ENCODE measurements at places on chromosomes 5 and 9.

DNA sequence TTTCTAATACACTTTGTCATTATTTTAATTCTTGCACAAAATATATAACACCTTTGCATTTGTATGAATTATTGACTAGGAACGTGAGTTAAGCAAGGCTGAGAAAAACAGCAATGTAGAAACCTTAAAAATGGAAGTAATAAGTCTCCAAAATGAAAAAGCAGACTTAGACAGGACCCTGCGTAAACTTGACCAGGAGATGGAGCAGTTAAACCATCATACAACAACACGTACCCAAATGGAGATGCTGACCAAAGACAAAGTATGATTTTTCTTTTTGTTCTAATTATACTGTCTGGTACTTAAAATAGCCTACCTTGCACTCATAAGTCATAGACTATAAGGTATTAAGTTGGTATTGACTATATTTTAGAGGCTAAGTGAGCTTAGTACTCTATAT is 34.4 kb downstream of the RAD50 start:
- no peak for DNase-seq

- no peak for DNase-seq
Observed at GRCh38 chr9:114261987-114262386, 60.9 kb upstream of the ORM1 start.

DNA sequence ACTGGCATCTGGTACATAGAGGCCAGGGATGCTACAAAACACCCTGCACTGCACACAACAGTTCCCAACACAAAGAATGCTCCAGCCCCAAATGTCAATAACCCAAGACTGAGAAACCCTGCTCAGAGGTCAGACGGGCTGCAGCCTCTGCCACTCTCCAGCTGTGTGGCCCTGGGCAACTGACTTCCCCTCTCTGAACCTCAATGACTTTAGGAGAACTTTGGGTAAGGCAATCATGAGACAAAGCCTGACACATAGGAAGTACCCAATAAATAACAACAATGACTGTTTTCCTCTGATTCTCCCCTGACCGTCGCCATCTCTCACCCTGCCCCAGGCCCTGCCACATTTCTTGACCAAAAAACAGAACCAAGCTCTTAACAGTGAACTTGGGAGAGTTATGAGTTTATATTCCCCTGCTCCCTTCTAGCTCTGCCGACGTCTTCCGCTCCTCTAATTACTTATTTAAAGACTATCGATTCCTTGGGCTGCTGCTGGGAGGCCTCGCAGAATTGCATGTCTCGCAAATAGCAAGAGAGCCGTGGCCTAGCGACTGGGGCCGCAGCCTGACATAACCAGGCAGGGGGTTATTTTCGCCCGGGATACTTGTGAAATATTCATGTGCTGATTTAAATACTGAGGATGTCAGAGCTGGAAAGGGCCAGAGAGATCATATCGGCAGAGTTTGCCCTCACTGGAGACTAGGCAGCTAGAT is 24.5 kb upstream of the CRB2 start:
- DNase-seq = no peak

DNA sequence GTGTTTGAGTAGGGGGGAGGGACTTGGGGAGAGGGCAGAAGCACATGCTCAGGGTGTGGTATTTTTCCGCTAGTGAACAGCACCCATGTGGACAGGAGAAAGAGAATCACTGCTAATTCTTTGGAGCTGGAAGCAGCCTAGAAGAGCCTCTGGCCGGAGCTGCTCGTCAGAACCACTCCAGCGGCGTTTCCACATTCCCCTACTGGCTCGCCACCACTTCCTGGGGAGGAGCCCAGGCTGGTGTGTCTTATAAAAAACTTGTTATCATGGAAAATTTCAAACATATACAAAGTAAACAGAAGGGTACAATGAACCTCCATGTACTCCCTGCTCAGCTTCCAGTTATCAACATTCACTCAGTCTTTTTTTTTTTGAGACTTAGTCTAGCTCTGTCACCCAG is 26.7 kb downstream of the LHX2 start:
- DNase-seq = no peak

- DNase-seq = no peak
Observed at GRCh38 chr9:79357616-79358015, 214.1 kb upstream of the TLE4 start.

DNA sequence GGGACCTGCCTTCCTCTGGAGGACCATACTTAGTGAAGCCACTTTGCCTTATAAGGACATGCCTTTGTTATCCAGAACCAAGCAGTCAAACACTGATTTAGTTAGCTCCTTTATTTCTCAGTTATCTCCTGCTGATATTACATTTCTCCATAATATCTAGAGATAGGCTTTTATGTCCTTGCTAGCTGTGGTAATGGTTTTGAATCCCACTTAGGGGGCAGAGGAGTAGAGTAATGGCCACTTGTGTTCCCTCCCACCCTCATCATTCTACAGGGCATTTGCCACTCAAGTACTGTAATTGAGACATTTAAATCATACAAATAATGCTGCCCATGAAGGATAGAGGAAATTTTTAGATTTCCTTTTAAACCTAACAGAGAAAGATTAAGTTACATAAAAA is 80.9 kb downstream of the DOCK8 start:
- no peak for DNase-seq

GRCh38 chr5:132776131-132776937 is 705 bp downstream of the SEPTIN8 start:
- no peak for DNase-seq

- DNase-seq = no peak
Observed at GRCh38 chr5:1961304-1961946, 78.7 kb upstream of the IRX4 start.

- DNase-seq = no peak
Observed at GRCh38 chr9:125387861-125388524, 126.4 kb downstream of the GAPVD1 start.

DNA sequence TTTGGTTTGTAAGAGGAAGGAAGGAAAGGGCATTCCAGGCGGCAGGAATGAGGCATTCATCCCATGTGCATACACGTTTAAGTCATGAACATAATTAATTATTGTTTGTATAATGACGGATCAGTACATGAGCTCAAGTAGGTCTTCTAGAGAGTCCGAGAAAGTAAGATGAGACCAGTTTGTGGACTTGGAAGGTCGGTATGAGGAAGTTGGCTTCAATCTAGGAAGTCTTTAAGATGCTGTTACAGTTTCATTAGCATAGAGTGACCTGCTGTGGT is 2.1 kb downstream of the GTF3C4 start:
- no peak for DNase-seq

DNA sequence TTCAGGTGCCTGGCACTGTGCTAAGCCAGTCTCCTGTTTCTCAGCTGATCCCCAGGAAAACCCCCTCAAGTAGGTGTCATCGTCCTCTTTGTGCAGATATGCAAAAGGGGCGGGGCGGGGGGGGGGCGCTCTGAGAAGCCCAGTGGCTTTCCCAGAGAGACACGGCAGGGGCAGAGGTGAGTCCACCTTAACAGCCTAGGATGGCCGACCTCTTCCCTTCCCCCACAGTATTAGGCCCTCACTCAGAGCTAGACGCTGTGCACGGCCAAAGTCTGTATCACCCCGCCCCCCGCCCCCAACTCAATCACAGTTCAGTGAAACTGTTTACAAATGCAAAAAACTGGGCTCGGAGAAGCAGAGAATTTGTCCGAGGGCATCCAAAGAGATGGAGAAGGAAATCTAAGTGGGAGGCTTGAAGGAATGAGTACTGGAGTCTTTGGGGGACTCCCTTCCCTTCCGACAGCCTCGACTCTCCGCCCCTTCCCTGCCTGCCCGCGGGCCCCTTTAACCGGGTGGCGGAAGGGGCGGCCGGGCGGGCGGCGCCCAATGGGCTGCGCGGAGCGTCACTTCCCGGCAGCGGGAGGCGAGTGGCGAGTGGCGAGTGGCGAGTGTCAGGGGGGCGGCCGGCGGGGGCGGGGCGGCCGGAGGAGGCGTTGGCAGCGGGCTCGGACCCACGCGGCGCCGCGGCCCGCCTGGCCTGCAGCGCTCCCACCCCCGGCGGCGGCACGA is at the start of gene ERGIC1:
ERGIC1 (plus strand) TSS at position 566 of the 729 bp plus-strand sequence; CDS start at position 729, 163 bp downstream.
- peak; percentile 57 for DNase-seq

DNA sequence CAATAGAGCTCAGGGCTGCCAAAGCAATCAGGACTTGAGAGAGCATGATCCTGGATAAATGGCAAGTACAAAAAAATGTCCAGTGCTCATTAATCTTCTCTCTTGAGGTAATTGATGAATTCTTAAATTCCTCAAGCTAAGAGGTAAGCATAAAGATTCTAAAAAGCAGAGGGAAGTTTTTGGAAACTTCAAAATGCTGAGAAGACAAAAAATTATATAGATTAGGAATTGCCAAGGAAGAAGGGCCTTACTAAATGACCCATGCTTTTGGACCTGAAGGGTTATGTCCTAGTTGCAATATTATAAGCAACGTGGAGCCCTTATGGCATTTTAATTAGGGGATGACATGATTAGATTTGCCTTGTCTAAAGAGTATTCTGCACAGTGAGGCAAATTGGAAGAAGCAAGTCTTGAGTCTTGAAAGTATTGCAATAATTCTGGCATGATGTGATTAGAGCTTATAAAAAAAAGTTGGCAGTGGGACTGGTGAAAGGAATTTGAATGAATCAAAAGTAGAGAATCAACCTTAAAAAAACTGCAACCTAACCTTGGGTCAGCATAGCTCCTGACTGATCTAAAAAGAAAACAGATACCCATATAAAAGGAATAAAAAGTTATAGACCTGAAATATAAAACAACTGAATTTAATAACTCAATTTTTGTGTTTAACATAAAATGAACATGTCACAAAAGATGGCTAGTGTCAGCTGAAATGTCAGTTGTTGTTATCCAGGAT is 323.8 kb upstream of the ARRDC3 start:
- DNase-seq = peak; percentile 16

DNA sequence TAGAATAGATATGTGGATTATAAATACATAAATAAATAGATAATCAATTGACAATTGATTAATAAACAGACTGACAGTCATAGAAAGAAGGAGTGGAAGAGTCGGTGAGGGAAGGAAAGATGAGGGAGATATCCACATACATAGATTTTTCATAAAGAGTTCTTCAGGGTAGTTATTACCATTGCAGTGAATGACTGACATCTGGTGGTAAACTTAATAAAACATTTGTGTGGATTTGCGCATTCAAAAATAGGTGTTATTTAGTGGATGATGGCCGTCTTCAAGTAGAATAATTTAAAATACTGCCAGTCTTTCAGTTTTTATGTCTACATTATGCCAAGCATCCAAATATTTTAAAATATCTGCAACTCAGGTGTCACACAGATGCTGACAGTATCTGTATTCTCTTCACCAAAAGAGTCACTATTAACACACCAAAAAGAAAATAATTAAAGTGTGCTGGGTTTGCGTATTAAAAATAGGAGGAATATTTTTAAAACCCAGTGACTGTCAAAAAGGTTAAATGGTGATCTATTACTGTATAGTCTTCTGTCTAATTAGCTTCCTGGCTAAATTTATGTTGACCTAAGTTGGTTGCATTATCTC is 78.8 kb downstream of the GIN1 start:
- DNase-seq = no peak

- no peak for DNase-seq
Observed at GRCh38 chr9:16068476-16068875, 515.6 kb downstream of the CCDC171 start.

GRCh38 chr5:139863361-139863760 is 67.8 kb downstream of the PSD2 start:
- no peak for DNase-seq

GRCh38 chr5:41418220-41419031 is 92.0 kb downstream of the PLCXD3 start:
- DNase-seq = no peak

DNA sequence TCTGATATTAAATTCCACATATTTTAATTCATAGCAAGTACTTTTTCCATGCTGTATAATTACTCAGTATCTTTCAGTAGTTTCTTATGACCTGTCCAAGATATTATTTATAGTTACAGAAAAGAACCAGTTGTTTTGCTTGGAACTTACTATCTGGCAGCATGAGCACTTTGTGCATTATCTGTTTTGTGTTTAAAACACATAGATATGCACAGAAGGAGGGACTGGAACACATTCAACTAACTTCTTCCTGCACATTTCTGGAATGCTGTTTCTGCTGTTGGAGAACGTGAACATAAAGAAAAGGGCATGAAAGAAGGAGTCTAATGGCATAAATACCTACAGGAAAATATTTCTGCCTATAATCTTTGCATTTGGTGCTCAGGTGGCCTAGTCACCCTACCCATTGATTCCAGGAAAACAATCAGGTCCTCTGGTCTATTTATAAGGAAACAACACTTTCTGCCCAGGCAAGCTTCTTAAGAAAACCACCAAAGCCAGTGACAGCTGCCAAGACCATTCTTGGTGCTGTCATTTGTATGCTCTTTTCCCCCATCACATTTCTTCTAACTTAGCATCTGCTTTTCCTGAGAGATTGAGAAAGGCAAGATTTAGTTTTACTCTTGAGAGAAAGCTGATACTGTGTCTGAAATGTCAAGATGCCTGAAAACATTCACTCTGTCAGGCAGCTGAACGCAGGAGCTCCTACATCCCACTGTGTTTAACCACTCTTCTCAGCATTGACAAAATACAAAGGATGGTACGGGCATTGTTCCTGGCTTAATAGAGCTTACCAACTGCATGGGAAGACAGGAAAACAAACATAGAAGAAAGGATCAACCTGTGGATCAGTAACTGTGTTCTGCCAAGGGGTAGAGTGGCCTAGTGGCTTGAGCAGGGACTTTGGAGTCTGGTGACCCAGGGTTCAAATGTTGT is 40.3 kb downstream of the RAB3C start:
- DNase-seq = no peak

- no peak for DNase-seq
Observed at GRCh38 chr5:56460681-56461191, 227.6 kb upstream of the ANKRD55 start.

DNA sequence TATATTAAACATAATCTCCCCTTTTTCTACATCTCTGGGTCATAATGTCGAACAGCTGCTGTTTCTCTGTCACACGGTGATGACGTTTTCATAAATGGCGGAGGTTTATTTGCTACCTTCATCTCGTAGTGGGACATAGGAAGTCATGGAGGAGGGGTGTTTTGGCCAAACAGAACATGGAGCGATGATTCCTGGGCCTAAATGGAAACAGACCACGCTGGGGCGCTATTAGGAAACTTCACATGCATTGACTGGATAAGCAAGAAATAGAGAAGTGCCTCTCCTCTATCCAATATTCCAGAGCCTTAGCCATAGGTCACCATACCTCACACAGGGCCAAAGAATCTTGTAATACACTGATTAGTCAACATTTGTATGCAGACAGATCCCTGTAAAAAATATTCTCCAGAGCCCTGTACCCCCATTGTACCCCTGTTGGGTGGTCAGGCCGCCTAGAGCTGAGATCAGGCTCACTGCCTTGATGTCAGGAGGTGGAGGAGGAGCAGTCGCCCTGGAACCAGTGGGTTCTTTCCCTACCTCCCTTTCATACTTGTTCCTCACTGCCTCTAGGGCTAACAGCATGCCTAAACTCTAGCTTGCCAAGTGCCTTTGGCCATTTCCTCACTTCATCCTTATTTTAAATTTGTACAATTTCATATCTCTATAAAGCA is 77.8 kb upstream of the SPIN1 start:
- no peak for DNase-seq
